Neural progenitor cell (in vitro differentiated cells): ENCODE measurements at places on chromosomes 2 and 18. TPM values are rescaled to one million over a fixed set of nuclear protein-coding genes. Genes with fewer than 3 reads are reported as not detected.

Gene ANKRD53
- 0.06 TPM in 1 of 2 replicates, not detected in the other for total RNA-seq

Gene ATP6V1B1
- 0.99 and 1.1 TPM in 2 replicates for total RNA-seq

Gene ERFE
- 0.09 TPM in 1 of 2 replicates, not detected in the other for total RNA-seq

Gene DBI
- 158 and 238 TPM in 2 replicates for total RNA-seq

Gene PFN4
- total RNA-seq, result 0.21 and 0.43 TPM in 2 replicates
